ENCODE measurements at places on chromosomes 6 and 20. TPM values are rescaled to one million over a fixed set of nuclear protein-coding genes. Genes with fewer than 3 reads are reported as not detected.

The MAP1LC3A gene
- 10.7 TPM for total RNA-seq

DNA sequence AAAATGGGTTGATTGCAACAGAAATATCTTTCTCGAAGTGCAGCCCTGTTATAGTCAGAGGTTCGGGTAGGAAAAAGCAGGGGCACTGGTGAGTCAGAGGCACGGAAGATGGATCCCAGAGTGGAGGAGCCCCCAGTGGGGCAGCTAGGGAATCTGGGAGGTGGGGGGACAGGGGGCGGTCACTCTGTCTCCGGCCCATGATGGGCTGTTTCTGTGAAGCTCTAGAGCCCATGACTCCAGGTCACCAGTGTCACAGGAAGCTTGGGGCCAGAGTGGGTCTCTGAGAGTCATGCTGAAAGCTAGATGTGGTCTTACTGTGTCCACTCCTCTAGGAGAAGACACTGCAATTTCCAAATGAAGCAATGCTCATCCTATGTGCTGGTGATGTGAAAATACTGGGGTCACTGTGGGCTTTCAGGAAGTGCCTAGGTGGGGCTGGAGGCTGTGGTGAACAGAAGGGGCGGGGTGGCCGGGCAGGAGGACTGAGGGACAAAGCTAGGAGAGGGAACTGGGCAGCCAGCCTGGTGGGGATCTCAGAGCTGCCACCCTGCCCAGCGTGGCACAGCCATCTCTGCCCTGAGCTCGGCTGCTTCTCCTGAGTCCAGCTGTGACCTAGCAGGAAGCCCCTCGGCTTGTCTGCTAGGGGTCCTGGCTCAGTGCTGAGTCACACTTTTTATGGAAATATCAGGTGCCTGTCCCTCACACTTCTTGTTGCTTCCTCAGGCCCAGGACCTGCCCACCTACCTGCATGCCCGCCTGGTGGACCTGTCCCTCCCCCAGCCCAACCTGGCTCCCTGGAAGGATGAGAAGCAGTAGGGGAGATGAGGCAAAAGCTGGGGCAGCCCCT is 54.2 kb downstream of the IRF4 start:
- DNase-seq: no peak

- no peak for DNase-seq
Observed at GRCh38 chr6:126821706-126822105, 296.8 kb upstream of the RSPO3 start.

The JPH2 gene
- 11.1 TPM for total RNA-seq

DNA sequence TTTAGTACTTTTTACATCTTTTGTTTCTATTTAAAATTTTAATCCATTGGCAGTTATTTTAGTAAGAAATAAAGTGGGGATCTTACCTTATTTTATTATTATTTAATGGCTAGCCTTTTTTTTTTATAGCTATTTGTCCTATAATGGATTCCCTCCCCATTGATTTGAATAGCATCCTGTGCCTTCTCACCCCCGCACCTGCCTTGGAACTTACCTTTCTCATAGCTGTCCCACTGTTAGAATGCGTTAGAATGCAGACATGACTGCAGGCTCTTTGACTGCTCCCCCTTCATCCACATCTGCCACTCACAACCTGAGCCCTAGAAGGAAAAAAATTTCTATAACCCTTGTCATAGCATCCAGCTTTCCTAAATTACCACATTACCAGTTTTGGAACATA is 9.1 kb downstream of the PKIB start:
- no peak for DNase-seq

The PREX1 gene
- 0.05 TPM for total RNA-seq

- DNase-seq: no peak
Observed at GRCh38 chr6:15596186-15596896, 66.5 kb downstream of the DTNBP1 start.

DNA sequence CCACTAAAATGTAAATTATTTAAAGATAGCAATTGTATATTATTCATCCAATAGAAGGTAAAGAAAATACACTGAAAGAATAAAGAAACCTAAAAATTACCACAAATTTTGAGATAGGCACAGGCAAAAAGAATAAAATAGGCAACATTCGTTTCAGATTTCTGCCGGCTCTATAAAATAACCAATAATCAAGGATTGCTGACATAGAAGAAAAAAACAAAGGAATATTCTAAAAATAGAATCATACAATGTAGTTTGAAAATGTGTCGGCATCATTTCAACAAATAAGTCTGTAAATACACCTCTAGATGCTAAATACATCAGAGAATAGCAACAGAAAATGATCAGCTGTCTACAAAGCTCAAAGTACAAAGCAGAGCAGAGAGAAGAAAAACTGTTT is 973.3 kb downstream of the EPHA7 start:
- DNase-seq: no peak

The CRISP2 gene
- not detected for total RNA-seq

- peak; percentile 15 for DNase-seq
Observed at GRCh38 chr6:96301781-96302180, 219.8 kb upstream of the UFL1 start.

GRCh38 chr20:45833030-45833882 is at the start of gene SNX21:
Gene SNX21, plus strand, starts transcription at chr20:45833799. Its CDS starts 121 bp downstream, at chr20:45833920.
- peak; percentile 83 for DNase-seq

GRCh38 chr6:119233312-119233984 is 116.1 kb downstream of the MAN1A1 start:
- no peak for DNase-seq

DNA sequence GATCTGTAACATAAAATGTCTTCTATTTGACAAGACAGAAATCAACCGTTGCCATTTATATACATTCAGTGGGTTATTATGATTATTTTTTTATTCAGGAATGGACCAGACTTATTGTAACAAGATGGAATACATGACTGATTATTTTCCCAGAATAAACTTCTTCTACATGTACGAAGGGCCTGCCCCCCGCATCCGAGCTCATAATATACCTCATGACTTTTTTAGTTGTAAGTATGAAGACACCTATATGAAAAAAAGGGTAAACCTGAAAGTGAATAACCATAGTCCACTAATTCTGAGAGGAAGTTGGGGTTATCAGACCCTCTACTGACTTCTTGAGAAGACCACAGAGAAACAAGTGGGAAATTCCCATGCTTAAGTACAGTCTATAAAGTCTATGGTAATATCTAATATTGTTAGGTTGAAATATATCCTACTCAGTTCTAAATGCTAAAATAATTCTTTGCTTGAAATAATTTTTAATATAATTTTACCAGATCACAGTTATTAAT is 15.9 kb downstream of the OR2A4 start:
- no peak for DNase-seq
